Heart left ventricle (tissue), 16 donors: ENCODE measurements at places on chromosomes 12 and 14. TPM values are rescaled to one million over a fixed set of nuclear protein-coding genes. Genes with fewer than 3 reads are reported as not detected.

GRCh38 chr14:103749860-103750259 lies 34.2 kb downstream of the ZFYVE21 start:
- H3K36me3 ChIP-seq, result peaks cover 14% of the 10 kb centered on the region
- DNase-seq, result no peak
- H3K4me3 ChIP-seq, result no peak overlapping the region

DNA sequence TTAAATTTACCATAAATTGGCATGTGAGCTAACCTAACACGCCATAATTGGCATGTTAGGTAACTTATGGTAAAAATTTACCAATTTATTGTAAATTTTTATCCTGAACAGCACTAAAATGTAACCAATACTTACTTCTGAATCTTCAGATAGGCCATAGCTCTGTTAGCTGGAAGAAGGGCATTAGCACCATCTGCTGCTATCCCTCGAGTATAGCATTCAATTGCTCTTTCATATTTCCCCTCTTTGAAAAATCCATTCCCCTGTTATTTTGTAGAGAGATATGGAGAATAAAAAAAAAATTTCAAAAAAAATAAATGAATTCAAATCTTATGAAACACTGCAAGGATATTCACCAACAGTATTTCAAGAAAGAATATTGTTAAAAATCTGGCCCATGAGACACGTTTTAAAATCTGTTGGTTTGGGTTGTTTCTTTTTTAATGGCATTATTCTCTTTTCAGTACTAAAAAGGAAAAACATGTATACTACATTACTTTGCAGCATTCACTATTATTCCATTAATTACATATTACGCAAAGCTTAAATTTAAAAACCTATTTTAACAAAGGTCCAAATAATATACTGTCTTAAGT lies 19.1 kb downstream of the RPAP3 start:
- DNase-seq, result no peak
- H3K27me3 ChIP-seq, result no peaks in the 10 kb centered on the region
- H3K4me1 ChIP-seq, result no peaks in the 10 kb centered on the region

- H3K36me3 ChIP-seq, result no peaks in the 10 kb centered on the region
- no peak overlapping the region for H3K4me3 ChIP-seq
- DNase-seq, result no peak
Observed at GRCh38 chr14:42911642-42912041, 1305.0 kb downstream of the LRFN5 start.

DNA sequence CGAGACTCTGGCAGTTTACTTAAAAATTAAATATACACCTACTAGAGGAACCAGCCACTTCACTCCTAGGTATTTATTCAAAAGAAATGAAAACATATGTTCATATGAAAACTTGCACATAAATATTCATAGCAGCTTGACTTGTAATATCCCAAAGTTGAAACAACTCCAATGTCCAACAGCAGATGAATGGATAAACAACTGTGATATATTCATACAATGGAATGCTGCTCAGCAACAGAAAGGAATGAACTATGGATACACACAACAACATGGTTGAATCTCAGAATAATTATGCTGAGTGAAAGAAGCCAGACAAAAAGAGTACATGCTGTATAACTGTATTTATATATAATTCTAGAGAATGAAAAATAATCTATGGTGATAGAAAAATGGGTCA lies 53.4 kb upstream of the DACT1 start:
- H3K4me1 ChIP-seq, result no peaks in the 10 kb centered on the region
- no peak overlapping the region for H3K4me3 ChIP-seq
- H3K27me3 ChIP-seq, result no peaks in the 10 kb centered on the region

GRCh38 chr12:25245491-25245890 lies 5.2 kb downstream of the KRAS start:
- no peak overlapping the region for H3K27ac ChIP-seq
- DNase-seq, result no peak
- H3K36me3 ChIP-seq, result peaks cover 26% of the 10 kb centered on the region
- no peak overlapping the region for H3K4me3 ChIP-seq
- no peaks in the 10 kb centered on the region for H3K4me1 ChIP-seq

- H3K27ac ChIP-seq, result no peak overlapping the region
- no peak overlapping the region for H3K4me3 ChIP-seq
- DNase-seq, result no peak
- H3K27me3 ChIP-seq, result no peaks in the 10 kb centered on the region
Observed at GRCh38 chr12:124481772-124482566, 85.4 kb downstream of the NCOR2 start.

- H3K27ac ChIP-seq, result no peak overlapping the region
- H3K27me3 ChIP-seq, result no peaks in the 10 kb centered on the region
- no peaks in the 10 kb centered on the region for H3K4me1 ChIP-seq
- H3K36me3 ChIP-seq, result no peaks in the 10 kb centered on the region
- no peak for DNase-seq
Observed at GRCh38 chr12:100656856-100657255, 83.4 kb downstream of the GAS2L3 start.

DNA sequence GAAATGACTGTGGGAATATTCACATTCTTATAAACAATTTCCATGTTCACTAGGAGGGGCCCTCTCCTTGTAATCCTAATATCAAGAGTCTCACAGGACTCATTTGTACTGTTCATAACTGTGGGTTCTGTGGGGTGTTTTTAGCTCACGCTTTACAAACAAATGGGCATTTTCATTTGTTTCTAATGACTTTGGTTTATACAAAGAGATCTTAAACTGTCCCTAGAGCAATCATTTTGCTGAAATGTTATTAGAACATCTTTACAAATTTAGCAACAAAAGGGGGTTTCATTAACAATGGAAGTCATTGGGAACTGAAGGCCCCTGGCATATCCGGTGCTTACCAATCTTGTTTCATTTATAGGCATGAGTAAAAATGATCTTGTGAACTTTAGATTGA lies 370.5 kb downstream of the TRHDE start:
- no peak overlapping the region for H3K4me3 ChIP-seq
- H3K4me1 ChIP-seq, result no peaks in the 10 kb centered on the region
- H3K27me3 ChIP-seq, result no peaks in the 10 kb centered on the region
- H3K27ac ChIP-seq, result no peak overlapping the region

DNA sequence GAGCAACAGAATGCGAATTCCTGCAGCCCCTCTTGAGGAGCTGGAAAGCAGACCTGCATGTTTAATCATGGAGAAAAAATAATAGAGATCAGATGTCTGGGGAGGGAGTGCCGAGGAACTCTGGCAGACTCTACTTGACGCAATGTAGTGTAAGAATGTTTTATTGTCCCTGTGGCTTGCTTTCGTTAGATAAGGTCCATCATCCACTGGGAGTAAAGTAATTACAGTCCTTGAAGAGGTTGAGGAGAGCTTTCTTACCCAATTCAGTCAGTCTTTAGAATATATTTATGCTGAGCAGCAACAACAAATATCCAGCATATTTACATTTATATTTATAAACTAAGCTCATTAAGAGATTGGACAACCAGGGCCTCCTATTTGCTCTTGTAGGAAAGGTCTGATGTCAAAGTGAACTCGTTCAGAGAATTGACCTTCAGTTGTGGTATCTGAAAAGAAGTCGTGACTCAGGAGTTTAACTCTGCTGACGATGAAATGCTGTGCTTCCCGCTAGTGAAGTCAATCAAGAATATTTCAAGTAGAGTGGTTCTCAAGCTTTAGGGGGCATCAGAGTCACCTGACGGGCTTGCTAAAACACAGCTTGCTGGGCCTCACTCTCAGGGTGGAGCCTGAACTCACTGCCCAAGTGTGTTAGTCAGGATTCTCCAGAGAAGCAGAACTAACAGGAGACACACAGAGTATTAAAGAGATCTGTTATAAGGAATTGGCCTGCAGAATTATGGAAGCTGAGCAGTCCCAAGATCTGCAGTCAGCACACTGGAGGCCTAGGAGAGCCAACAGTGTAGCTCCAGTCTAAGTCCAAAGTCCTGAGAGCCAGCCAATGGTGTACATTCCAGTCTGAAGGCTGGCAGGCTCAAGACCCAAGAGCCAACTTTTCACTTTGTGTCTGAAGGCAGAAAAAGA lies 139.3 kb upstream of the LMNTD1 start:
- H3K36me3 ChIP-seq, result no peaks in the 10 kb centered on the region
- no peak overlapping the region for H3K4me3 ChIP-seq
- H3K4me1 ChIP-seq, result no peaks in the 10 kb centered on the region
- H3K27me3 ChIP-seq, result no peaks in the 10 kb centered on the region

GRCh38 chr12:23083267-23083666 lies 458.3 kb downstream of the ETNK1 start:
- DNase-seq, result no peak
- no peaks in the 10 kb centered on the region for H3K4me1 ChIP-seq
- H3K36me3 ChIP-seq, result no peaks in the 10 kb centered on the region
- H3K27me3 ChIP-seq, result no peaks in the 10 kb centered on the region
- H3K27ac ChIP-seq, result no peak overlapping the region

GRCh38 chr12:27237790-27238771 lies 6.0 kb upstream of the STK38L start:
- no peak overlapping the region for H3K4me3 ChIP-seq
- H3K36me3 ChIP-seq, result no peaks in the 10 kb centered on the region
- no peak overlapping the region for H3K27ac ChIP-seq
- no peak for DNase-seq

METTL17 gene
- 59.5 TPM for total RNA-seq

ABCC9 gene
- 60.1 TPM for total RNA-seq

SCNN1A gene
- 0.58 TPM for total RNA-seq

P2RX7 gene
- total RNA-seq, result 3.3 TPM

MMP17 gene
- 1.2 TPM for total RNA-seq

AMN gene
- not detected for total RNA-seq

MYL2 gene
- 55,783 TPM for total RNA-seq
